ENCODE measurements at places on chromosomes 13 and 19.
A peak's percentile ranks its signal among the peaks of the same experiment; 100 is the strongest.

GRCh38 chr19:35013820-35014754 lies 14.0 kb downstream of the GRAMD1A start:
- DNase-seq, result peak; percentile 38

GRCh38 chr13:32150239-32150638 lies 118.7 kb downstream of the FRY start:
- DNase-seq, result no peak

- no peak for DNase-seq
Observed at GRCh38 chr19:39342647-39343305, 555 bp downstream of the SAMD4B start.

DNA sequence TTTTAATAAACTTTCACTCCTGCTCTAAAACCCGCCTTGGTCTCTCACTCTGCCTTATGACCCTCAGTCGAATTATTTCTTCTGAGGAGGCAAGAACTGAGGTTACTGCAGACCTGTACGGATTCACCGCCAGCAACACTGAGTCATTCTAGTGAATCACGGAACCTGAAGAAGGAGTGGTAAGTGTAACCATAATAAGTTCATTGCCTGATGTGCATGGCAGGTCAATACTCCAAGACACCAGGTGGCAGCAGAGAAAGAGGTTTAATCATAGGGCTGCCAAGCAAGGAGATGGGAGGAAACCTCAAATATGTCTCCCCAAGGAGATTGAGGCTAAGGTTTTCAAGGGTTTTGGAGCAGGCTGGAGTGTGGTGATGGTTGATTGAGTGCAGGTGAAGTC lies 204.3 kb upstream of the IPO5 start:
- DNase-seq, result no peak

- no peak for DNase-seq
Observed at GRCh38 chr13:86870444-86870843, 800.7 kb upstream of the SLITRK5 start.

GRCh38 chr13:114047358-114047881 lies 73.5 kb upstream of the C13orf46 start:
- DNase-seq, result no peak

GRCh38 chr13:97976610-97977521 lies 23.4 kb downstream of the IPO5 start:
- DNase-seq, result no peak

DNA sequence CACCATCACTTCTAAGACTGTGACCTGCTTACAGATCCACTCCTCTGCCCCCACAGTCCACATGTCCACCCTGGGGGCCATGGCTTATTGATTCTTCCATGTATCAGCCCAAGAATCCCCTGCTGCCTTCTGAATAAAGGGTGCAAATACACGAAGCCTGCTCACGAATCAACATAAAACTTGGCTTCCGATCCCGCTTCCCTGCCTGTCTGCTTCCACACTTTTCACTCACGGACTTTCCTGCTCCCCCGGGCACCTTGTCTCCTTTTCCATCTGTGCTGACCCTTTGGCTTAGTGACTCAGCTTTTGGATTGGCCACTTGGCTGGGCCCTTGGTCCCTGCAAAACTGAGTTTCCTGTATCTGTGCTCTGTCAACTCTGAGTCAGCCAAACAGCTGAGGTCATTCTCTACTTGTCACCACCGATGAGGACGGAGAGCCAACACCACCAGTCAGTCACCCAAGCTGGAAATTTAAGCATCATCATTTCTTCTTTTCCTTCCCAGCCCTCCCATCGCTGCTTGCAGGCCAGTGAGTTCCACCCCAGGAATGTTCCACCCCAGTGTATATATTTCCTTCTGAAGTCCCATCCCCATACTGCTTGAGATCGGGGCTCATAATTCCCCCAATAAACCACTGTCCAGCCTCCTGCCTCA lies 11.4 kb upstream of the USP12 start:
- DNase-seq, result no peak

DNA sequence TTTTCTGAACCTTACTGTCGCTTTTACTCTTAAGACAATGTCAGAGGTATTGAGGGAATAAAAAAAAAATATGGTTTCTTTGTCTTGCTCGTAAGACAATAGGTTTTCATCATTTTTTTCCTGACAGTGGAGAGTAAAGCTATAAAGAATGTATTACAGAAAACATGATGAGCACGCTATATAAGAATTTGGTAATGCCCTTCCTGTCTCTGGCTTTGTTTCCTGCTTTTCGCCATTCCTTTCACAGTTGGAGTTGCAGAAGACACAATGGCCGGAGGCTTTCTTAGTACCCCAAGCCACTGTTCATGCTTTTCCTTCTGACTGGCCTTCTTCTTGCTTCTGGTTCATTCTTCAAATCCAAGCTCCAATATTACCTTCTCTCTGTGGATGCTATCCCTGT lies 101.0 kb upstream of the DACH1 start:
- no peak for DNase-seq

DNA sequence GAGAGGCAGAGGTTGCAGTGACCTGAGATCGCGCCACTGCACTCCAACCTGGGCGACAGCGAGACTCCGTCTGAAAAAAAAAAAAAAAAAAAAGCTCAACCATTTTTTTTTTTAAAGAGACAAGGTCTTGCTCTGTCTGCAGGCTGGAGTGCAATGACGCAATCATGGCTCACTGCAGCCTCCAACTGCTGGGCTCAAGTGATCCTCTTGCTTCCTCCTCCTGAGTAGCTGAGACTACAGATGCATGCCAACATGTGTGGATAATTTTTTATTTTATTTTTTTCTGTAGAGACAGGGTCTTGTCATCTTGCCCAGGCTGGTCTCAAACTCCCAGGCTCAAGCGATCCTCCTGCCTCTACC lies 10.3 kb downstream of the EHD2 start:
- DNase-seq, result peak; percentile 42

DNA sequence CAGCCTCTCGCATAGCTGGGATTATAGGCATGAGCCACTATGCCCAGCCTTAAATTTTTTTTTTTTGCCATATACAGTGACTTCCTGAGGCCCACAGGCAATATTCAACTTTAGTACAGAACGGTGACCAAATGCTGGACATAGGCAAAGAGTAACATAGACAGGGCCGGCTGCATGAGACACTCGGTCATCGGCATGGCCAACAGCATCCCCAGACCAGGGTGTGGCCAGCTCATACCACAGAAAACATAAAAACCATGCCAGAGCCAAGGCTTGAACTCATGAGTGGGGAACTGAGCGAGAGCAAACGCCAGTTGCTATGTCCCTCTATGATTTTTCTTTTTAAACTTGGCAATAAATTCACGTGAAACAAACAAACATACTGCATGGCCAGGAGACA lies 17.0 kb downstream of the KANK2 start:
- DNase-seq, result no peak

DNA sequence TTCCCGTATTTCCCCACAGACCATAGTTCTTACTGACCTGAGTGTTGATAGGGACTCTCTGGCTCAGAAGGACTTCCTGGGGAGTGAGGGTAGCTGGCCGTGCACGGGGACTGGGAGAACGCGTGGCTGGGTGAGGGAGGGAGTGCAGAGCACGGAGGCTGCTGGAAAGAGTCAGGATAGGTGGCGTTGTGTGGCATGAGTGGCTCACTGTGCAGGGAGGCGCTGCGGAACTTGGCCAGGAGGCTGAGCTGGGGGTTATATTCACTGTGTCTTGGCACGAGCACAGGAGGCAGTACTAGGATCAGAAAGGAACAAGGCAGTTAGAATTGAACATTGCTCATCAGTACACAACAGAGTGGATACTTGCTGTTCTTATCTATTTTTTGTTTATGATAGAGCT lies 47.4 kb downstream of the SMAD9 start:
- no peak for DNase-seq

- no peak for DNase-seq
Observed at GRCh38 chr19:23409392-23410048, 14.2 kb upstream of the ZNF91 start.

DNA sequence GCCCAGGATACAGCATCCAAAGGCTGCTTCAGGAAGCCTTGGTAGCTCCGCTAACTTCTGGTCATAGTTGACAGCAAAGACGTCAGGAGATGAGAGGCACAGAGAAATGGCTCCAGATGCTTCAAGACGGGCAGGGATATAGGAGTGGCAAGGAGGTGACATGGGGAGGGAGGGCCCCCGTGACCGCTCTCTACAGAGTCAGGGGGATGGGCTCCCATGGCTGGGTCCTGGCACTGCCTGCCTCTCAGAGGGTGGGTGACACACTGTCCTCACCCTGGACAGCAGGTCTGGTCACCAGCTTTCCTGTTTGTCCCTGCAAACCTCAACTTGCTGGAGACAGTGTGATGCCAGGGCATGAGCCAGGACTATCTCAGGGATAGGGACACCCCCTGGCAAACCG lies 10.3 kb upstream of the ZNF14 start:
- no peak for DNase-seq

- DNase-seq, result no peak
Observed at GRCh38 chr13:48093588-48093987, 1.3 kb downstream of the MED4 start.

DNA sequence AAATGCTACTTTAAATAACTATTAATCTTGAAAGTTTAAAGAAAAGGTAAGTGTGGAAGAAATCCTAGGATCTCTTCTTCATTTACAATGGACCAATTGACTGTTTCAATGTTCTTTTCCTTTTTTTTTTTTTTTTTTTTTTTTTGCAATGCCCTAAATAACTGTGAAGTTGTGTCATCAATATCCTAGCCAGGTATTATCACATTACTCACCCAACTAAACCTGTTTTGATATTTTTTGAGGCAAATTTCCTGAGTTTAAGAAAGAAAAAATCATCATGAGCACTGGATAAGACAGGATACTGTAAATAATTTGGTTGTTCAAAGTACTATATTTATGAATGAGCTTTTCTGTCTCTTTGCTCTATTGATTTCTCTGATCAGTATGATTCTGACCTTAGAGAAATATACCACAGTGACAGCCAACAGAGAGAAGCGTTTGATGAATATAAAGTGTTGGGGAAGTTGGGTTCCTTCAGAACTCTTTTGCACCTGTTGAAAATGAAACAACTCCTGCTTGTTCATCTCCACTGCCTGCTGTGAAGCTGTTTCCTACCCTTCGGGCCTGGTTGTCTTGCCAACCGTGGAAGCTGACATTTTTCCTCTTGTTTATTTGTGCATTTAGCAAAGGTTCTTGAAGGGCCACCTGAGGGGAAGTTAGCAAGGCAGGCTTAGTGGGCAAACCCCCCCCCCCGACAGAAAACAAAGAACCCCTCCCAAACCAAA lies 1220.5 kb upstream of the SLC10A2 start:
- DNase-seq, result no peak

GRCh38 chr19:50772476-50772875 lies 2.2 kb downstream of the GPR32 start:
- DNase-seq, result no peak

GRCh38 chr13:60169239-60170031 lies 5.7 kb upstream of the DIAPH3 start:
- no peak for DNase-seq

- DNase-seq, result peak; percentile 37
Observed at GRCh38 chr13:25037057-25037813, 58.7 kb upstream of the PABPC3 start.

- no peak for DNase-seq
Observed at GRCh38 chr19:3780786-3781304, 5.3 kb downstream of the MATK start.

DNA sequence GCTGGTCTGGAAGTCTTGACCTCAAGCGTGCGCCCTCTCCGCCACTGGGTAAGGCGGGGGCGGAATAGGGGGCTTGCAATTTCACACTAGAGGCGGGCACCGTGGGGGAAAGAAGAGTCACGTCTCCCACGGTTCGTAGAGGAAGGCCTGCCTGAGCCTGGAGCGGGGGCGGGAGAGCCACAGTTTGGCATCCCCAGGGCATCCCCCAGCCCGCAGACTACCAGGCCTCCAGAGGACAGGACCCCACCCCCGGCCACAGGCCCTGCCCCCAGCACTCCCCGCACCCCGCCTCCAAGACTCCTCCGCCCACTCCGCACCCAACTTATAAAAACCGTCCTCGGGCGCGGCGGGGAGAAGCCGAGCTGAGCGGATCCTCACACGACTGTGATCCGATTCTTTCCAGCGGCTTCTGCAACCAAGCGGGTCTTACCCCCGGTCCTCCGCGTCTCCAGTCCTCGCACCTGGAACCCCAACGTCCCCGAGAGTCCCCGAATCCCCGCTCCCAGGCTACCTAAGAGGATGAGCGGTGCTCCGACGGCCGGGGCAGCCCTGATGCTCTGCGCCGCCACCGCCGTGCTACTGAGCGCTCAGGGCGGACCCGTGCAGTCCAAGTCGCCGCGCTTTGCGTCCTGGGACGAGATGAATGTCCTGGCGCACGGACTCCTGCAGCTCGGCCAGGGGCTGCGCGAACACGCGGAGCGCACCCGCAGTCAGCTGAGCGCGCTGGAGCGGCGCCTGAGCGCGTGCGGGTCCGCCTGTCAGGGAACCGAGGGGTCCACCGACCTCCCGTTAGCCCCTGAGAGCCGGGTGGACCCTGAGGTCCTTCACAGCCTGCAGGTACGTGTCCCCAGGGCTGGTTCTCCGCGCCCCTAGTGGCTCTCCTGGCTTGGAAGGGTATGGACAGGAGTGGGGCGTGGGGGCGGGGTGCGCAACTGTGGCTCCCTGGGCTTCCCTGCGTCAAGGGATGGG lies at the start of gene ANGPTL4:
Gene ANGPTL4, plus strand, starts transcription at position 353 of the 969 bp plus-strand sequence. Its CDS starts 167 bp downstream, at position 520.
- peak; percentile 85 for DNase-seq

- no peak for DNase-seq
Observed at GRCh38 chr13:35736876-35737275, 260.4 kb upstream of the MAB21L1 start.
